ENCODE measurements at places on chromosomes 1 and 21.

GRCh38 chr1:234608025-234608910 is 1.7 kb downstream of the IRF2BP2 start:
- peak; percentile 94 for DNase-seq

- no peak for DNase-seq
Measured at GRCh38 chr1:238005116-238005515, 114.4 kb upstream of the ZP4 start.

- DNase-seq = no peak
Measured at GRCh38 chr21:37072274-37072987, 440 bp downstream of the PIGP start.

GRCh38 chr1:29504709-29505410 is 268.5 kb downstream of the PTPRU start:
- no peak for DNase-seq

- peak; percentile 45 for DNase-seq
Measured at GRCh38 chr1:13749543-13750341, 49.8 kb downstream of the PRDM2 start.

DNA sequence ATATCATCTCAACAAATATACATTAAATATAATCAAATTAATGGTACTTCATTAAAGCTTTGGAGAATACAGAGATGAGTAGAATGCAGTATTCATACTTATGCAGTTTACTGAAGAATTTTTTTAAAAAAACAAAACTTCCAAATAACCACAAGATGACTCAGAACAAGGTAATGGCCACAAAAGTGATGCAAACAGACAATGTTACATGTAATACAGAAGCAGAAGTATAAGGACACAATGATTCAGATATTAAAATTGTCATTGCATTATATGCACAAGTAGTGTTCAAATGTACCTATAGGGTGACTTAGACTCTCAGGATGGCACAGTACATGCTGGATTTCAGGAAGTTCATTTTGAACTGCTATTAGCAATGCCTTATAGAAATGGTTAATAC is 227.2 kb upstream of the ST6GALNAC5 start:
- peak; percentile 73 for DNase-seq

- DNase-seq = peak; percentile 23
Measured at GRCh38 chr1:242764161-242764560, 239.7 kb upstream of the PLD5 start.

- no peak for DNase-seq
Measured at GRCh38 chr1:85936470-85936869, 220.1 kb downstream of the COL24A1 start.

DNA sequence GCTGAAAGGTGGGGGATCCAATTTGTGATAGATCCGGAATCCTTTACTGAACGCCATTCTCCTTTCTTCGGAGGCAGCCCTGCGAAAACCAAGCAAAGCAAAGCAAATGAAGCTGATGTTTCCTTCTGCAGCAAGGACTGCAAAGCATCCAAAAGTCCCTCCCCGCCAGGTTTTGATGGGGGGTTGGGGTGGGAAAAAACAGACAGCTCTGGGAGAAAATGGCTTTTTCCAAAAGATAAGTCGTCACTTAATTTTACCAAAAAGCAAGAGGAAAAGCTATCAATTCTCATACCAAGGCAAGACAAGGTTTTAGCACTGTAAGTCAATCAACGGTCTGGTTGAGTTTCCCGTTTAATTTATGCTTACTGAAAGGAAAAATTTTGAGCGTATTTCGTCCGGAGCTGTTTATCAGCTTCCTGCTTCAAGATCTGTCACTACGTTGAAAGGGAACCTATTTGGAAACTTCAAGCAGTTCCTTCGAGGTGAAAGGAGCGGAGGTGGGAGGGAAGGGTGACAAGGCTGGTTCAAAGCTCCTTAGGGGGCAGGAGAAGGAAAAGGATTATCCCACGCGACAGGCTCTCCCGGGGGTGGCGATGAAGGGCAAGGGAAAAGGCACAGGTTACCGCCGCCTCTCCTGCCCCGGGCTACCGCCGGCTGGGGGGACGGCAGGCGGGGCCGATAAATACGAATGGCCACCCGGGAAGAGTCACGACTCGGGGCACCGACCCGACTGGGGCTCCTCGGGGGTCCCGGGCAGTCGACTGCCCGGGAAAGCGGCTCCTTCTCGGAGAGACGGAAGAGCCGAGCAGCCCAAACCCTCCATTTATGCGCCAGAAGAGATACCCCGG is 750 bp downstream of the SYNJ1 start:
- DNase-seq = peak; percentile 23

DNA sequence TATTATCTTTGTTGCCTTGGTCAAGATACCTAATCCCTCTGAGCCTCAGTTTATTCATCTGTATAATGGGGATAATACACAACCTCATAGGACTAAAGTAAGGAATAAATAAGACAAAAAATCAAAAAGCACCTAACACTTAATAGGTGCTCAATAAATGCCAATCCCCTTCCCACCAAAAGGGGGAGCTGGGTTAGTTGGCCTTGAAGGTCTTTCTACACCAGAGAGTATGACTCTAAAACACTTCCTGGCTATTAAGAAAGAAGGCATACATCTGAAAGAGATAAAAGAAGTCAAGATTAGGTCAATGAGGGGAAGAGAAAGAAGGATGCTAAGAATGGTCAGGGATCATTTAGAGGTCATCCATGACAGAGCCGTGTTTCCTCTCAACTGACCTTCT is 11.1 kb downstream of the VSIG8 start:
- DNase-seq = no peak

GRCh38 chr1:246569248-246570238 is 3.3 kb downstream of the CNST start:
- DNase-seq = peak; percentile 58

GRCh38 chr1:150404465-150404864 is 40.5 kb downstream of the RPRD2 start:
- no peak for DNase-seq
